Stimulated activated naive CD4-positive, alpha-beta T cell treated with Interleukin-2 at 50 U/mL for 16 hours (primary cell): ENCODE measurements at places on chromosomes 3 and 15.

GRCh38 chr3:160586679-160587078, 21.3 kb upstream of the KPNA4 start:
- no peak for DNase-seq

- DNase-seq: no peak
These were observed 263.2 kb upstream of the LMCD1 start for GRCh38 chr3:8238432-8238831.

- no peak for DNase-seq
These were observed 24.8 kb upstream of the ZFAND6 start for GRCh38 chr15:80034629-80035028.

DNA sequence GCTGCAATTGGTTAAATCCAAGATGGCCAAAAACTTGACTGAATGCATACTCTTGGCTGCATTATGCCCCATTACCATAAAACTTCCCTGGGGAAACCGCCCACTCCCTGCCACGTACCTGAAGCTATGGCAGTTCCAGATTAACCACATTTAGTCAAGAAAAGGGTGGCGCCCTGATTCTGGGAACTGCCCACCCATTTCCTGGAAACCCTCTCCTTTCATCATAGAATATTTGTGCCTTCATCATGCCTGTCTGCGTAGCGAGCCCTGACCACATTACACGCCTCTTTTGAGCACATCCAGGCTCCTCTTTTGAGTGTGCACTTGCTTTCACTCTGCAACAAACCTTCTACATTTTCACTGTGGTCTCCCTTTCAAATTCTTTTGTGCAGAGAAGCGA, 5.2 kb downstream of the LINS1 start:
- peak; percentile 89 for DNase-seq

DNA sequence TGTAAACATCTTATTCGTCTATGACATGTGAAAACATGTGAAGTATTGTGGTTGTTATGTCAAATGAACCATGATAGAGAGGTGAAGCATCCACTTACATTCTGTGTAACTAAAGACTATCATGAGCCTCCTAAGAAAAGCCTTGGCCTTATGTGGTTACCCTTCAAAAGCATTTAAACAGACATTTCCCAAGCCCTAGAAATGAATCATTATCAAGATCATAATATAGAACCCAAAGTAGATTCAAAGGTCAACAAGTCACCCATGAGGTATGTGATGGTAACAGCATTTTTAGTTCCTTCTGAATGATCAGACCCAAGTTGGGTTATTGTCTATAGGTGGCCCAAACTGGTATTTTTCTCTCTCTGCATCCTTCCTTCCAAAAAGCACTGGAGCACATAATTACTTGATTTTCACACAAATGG, 408.0 kb downstream of the TBL1XR1 start:
- no peak for DNase-seq

GRCh38 chr3:56788521-56788920, 13.2 kb downstream of the ARHGEF3 start:
- DNase-seq: no peak

DNA sequence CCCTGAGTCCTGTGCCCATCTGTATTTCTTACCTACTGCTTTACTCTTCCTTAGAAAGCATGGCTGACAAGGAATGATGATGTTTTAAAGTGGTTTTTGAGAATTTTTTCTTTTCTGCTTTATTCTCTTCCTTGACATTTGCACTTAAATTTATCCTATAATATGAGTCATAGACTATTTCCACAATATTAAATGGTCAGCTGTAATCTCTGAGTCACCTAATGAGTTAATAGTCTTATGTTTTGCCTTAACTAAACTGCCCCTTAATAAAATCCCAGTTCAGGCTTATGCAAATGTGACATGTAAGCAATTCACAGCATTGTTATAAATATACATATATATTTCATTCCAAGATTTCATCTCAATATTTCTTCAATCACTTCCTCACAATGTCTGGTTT, 23.8 kb downstream of the MEIS2 start:
- DNase-seq: no peak

GRCh38 chr3:170539897-170540296, 46.0 kb downstream of the SLC7A14 start:
- no peak for DNase-seq

DNA sequence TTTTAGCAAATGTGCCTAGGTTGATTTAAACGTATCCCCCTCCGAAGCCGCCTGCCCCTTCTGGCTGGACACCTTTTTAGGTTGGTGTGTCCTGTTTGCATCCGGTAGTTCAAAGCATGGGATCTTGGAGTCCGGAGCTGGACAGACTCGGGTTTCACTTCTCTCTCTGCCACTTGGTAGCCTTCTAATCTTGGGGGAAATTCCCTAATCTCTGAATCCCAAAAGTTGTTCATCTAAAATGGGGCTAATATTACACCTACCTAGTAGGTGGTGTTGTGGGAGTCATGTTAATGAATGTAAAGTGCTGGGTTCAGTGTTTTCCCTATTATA, 760 bp downstream of the FANCI start:
- DNase-seq: no peak

GRCh38 chr3:33750211-33750548, 32.1 kb upstream of the CLASP2 start:
- no peak for DNase-seq
